Hepatocyte (in vitro differentiated cells): ENCODE measurements at places on chromosomes 11 and 22.

DNA sequence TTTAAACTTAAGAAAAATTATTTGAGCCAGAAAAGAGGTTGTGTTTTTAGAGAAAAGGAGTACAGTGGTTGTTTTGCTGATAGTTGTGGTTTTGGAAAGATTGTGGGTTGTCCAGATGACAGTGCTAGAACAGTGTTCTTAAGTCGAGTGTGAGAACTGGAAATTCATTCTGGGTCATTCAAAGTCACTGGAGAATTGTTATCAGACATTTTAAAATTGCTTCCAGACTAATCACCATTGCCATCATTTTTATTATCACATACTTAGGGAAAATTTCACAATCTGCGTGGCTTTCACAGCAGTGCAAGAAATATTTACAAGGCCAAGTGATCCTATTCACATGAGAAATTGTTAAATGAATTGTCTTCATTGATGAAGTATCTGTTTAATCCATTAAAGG is 242.2 kb upstream of the DDI1 start:
- H3K27ac ChIP-seq: no peak overlapping the region
- DNase-seq: no peak

- no peaks in the 10 kb centered on the region for H3K27me3 ChIP-seq
- peak; percentile 92 for DNase-seq
- no peak overlapping the region for H3K4me3 ChIP-seq
- no peaks in the 10 kb centered on the region for H3K4me1 ChIP-seq
These were observed 19.2 kb downstream of the NPTXR start for GRCh38 chr22:38824585-38824984.

DNA sequence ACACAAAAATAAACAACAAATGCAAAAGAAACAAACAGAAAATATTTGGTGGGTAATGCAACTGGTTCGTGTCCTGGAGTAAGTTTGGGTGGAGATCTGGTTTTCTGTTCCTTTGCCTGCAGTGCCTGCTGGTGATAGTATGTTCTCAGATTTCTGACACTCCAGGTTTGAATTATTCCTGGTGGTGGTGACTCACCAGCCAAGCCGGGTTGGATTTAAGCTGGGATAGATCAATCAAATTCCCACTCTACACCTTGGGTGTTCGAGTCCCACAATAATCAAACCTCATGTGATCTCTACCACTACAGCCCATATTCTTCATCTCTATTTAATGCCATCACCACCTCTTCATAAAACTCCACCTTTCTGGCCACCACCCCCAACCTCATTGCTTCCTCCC is 421.8 kb downstream of the NTM start:
- no peak for DNase-seq
- H3K27me3 ChIP-seq: peaks cover 2% of the 10 kb centered on the region
- H3K4me1 ChIP-seq: no peaks in the 10 kb centered on the region

DNA sequence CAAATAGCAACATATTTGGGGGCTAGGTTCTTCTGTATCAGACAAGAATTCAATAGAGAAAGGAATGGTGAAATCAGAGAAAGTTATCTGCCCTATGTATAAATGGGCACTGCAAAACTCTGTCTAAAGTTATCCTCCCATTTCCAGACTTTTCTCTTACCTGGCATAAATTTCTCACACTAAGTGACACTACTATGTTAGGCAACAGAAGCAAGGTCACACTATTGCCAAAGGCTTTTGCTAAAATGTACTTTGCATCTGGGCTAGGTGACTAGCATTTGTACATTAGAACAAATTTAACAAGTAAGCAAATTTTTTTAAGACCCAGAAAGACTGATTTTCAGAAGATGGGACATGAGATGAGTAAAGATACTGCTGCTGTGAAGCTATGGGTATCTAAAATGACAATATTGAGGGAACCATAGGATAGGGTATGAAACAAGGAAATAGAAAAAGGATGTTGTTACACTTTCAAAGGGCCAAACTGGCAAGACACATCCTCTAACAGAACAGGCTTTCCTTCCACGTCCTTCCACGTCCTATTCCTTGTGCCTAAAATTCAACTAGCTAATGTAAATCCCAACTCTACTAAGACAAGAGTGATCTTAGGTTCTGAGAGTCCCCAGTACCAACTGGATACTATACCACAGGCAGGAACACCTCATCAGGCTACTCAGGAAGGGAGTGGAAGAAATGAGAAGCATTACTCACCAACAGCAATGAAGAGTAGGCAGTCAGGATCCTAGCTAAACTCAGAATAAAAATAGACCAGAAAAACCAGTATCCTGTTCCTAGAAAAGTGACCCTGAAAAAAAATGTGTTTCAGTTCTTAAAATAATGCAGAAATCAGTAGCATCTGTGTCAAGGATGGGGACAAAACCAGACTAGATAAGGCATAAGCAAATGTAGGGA is 22.6 kb downstream of the GDPD4 start:
- no peak for DNase-seq
- H3K4me3 ChIP-seq: no peak overlapping the region
- no peaks in the 10 kb centered on the region for H3K27me3 ChIP-seq
- H3K27ac ChIP-seq: no peak overlapping the region

GRCh38 chr11:11082646-11083045 is 224.8 kb upstream of the ZBED5 start:
- no peaks in the 10 kb centered on the region for H3K4me1 ChIP-seq
- H3K27ac ChIP-seq: no peak overlapping the region
- no peak overlapping the region for H3K4me3 ChIP-seq
- H3K27me3 ChIP-seq: no peaks in the 10 kb centered on the region
- no peaks in the 10 kb centered on the region for H3K36me3 ChIP-seq

GRCh38 chr22:29627196-29627535 is 23.7 kb downstream of the NF2 start:
- no peak for DNase-seq
- no peaks in the 10 kb centered on the region for H3K27me3 ChIP-seq
- no peak overlapping the region for H3K27ac ChIP-seq
- no peak overlapping the region for H3K4me3 ChIP-seq
